ENCODE measurements at places on chromosomes 4 and X.
A peak's percentile ranks its signal among the peaks of the same experiment; 100 is the strongest.

DNA sequence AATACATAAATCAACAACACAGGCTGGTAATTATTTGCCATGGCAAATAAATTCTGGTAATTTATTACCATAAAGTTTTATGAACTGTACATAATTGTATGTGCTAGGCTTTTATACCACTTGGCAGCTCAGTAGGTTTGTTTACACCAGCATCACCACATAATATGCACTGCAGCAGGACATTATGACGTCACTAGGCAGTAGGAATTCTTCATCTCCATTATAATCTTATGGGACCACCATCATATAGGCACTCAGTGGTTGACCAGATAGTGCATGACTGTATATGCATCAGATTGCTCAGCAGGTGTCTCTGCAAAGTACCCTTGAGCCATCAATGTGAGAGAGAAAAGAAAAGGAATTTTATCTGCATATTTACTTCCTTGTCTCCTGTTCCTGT lies 295.4 kb downstream of the CFAP47 start:
- no peak for DNase-seq

GRCh38 chrX:51852096-51852495 lies 41.3 kb upstream of the MAGED1 start:
- DNase-seq: no peak

DNA sequence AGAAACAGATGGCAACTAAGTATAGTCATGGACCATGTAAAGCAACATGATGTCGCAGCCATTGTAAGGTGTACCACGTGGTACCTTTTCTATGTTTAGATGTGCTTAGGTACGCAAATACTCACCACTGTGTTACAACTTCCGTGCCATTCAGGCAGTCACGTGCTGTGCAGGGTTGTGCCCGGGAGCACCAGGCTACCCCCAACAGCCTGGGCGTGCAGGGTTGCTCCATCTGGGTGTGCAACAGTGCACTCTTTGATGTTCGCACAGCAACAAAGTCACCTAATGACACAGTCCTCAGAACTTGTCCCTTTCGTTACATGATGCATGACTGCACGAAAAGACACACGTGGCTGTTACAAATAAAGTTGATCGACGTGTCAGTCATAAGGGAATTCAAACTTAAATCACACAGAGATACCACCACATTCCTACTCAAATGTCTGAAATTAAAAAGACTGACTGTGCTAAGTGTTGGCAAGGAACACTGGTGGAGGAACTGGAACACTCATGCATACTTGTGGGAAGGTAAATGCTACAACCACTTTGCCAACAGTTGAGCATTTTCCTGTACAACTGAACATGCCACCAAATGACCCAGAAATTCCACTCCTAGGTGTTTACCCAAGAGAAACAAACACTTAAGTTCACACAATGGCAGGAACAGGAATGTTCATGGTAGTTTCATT lies 24.3 kb downstream of the CPLX1 start:
- no peak for DNase-seq

- DNase-seq: peak; percentile 39
Measured at GRCh38 chr4:185143601-185143969, 519 bp downstream of the SLC25A4 start.

GRCh38 chr4:27198246-27198645 lies 337.6 kb downstream of the STIM2 start:
- no peak for DNase-seq

- DNase-seq: no peak
Measured at GRCh38 chr4:103193457-103193856, 4.7 kb downstream of the CENPE start.

GRCh38 chr4:9944431-9945425 lies 76.6 kb downstream of the SLC2A9 start:
- DNase-seq: no peak

DNA sequence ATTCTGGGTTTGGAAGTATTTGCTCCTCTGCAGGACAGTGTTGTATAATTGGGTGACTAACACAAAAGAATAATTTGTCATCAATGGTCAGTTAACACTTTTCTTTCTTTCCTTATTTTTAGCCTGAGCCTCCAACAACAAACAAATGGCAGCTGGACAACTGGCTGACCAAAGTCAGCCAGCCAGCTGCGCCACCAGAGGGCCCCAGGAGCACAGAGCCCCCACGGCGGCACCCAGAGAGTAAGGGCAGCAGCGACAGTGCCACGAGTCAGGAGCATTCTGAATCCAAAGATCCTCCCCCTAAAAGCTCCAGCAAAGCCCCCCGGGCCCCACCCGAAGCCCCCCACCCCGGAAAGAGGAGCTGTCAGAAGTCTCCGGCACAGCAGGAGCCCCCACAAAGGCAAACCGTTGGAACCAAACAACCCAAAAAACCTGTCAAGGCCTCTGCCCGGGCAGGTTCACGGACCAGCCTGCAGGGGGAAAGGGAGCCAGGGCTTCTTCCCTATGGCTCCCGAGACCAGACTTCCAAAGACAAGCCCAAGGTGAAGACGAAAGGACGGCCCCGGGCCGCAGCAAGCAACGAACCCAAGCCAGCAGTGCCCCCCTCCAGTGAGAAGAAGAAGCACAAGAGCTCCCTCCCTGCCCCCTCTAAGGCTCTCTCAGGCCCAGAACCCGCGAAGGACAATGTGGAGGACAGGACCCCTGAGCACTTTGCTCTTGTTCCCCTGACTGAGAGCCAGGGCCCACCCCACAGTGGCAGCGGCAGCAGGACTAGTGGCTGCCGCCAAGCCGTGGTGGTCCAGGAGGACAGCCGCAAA lies 106.0 kb downstream of the KLHL8 start:
- DNase-seq: no peak

GRCh38 chr4:151803246-151803645 lies 42.4 kb upstream of the GATB start:
- DNase-seq: no peak

- DNase-seq: no peak
Measured at GRCh38 chr4:52704661-52705060, 45.6 kb upstream of the USP46 start.

GRCh38 chr4:182928061-182928460 lies 10.9 kb upstream of the DCTD start:
- peak; percentile 14 for DNase-seq

GRCh38 chr4:174118171-174118570 lies 165.3 kb downstream of the FBXO8 start:
- no peak for DNase-seq

DNA sequence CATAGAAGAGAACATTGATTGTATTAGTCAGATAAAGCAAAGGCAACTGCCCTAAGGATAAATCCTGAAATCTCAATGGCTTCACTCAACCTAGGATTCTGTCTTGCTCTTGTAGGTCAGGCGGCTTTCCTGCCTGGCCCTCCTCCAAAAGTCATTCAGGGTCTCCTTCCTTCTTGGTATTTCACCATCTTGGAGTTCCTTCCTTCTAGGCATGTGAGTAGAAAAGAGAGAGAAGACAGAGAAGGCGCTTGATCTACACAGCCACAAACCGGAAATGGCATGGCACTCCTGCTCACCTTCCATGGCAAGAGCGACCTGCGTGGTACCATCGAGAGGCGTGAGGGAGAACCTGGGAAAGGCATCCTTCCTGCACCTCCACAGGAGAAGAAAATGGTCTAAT lies 45.3 kb upstream of the HELT start:
- no peak for DNase-seq

Measured in SJCRH30 (cell line).